NCI-H748 treated with DMSO at 0.1 percent for 48 hours (cell line): ENCODE measurements at places on chromosomes 12 and 14.

DNA sequence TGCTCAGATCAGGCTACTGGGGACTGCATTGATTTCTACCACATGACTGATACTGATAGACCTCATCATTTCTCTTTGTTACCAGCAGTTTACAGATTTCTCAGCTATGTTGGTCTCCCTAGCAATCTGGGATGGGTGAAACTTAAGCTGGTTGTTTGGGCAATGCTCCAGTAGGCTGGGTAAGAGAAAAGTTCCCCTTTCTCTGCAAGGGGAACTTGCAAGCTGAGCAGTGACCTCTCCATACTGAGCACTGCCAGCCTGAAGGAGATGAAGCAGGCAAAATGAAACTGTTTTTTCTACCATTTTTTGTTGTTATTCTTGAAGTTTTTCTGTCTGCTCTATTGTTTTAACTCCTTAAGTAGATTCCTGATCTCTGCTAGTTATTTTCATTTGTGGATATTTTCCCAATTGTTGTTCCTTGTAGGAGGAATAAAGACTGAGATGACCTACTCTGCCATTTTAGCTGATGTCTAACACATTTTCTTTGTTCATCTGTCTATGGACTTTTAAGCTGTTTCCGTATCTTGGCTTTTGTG lies 1.3 kb upstream of the OR4M1 start:
- no peak for DNase-seq

DNA sequence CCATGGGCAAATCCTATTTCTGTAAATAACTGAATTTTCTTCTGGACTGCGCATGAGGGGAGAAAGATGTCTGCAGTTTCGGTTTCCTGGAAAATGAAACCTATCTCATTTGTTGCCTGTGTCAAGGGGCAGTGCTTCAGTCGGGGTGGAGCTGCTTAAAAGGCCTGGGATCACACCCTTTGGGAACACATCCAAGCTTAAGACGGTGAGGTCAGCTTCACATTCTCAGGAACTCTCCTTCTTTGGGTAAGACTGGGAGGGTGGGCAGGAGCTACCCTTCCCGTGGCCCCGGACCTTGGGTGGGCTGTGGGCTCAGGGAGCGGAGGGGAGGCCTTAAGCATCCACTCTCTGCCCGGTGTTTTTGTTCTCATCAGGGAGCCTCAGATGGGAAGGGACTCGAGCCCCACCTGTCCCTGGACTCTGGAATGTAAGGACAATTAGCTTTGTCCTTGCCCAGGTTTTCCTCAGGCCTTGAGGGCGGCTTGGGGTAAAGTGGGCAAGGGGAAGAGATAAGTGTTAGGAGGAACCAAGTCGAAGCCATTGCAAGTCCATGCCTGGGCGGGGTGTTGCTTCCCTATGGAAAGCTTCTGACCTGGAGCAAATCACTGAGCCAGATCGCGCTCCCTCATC lies at the start of gene IFI27:
IFI27 (plus strand) TSS at position 185 of the 630 bp plus-strand sequence.
- no peak for DNase-seq

DNA sequence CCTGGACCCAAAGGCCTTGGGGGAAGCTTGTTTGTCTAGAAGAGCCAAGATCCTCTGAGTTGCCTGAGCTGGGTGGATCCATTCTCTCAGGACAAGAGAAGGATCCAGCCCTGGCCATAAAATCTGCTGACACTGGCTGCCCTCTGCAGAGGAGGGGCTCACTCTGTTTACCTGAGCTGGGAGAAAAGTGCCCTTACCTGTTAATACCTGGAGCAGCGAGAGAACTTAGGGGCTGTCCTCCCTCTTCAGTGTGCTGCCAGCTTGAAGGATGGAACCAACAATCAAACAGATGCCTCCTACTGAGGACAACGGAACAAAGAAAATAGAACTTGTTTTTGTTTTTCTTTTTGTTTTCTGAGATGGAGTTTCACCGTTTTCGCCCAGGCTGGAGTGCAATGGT lies 7.3 kb upstream of the KRT7 start:
- no peak for DNase-seq

GRCh38 chr12:60630796-60631195 lies 1035.0 kb downstream of the SLC16A7 start:
- no peak for DNase-seq

GRCh38 chr12:17954788-17955187 lies 135.2 kb downstream of the RERGL start:
- no peak for DNase-seq

- DNase-seq: peak; percentile 57
Observed at GRCh38 chr14:106610691-106611090, 1084.3 kb downstream of the TMEM121 start.

- DNase-seq: no peak
Observed at GRCh38 chr12:76883151-76883550, 4.3 kb upstream of the CSRP2 start.

GRCh38 chr12:121942145-121942718 lies 23.8 kb downstream of the CFAP251 start:
- no peak for DNase-seq

DNA sequence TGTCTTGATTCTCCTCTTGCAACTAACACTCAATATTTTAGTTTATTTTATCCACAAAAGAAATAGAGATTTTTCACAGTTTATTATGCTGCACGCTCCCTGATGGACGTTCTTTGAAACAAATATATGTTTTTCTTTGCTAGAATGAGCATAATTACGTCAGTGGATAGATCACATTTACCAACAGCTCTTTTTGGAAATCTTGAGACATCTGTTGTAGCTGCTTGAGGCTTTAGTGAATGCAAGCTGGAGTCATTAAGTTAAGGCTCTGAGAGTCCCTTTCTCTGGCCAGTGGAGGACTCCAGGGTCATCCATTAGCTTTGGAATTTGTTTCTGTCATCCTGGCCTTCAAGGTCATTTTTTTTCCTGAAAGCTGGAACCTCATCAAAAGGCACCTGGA lies 405.6 kb upstream of the TMEM132C start:
- no peak for DNase-seq

DNA sequence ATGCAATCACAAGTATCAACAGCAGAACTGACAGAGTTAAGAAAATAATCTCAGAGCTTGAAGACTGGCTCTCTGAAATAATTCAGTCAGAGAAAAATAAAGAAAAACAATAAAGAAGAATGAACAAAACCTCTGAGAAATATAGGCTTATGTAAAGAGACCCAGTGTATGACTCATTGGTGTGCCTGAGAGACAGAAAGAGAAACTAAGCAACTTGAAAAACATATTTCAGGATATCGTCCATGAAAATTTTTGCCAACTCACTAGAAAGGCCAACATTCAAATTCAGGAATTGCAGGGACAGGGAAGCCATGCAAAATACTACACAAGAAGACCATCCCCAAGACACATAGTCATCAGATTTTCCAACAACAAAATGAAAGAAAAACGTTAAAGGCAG lies 56.2 kb downstream of the APOBEC1 start:
- no peak for DNase-seq

GRCh38 chr14:31020834-31021575 lies 4.4 kb upstream of the AP4S1 start:
- no peak for DNase-seq

DNA sequence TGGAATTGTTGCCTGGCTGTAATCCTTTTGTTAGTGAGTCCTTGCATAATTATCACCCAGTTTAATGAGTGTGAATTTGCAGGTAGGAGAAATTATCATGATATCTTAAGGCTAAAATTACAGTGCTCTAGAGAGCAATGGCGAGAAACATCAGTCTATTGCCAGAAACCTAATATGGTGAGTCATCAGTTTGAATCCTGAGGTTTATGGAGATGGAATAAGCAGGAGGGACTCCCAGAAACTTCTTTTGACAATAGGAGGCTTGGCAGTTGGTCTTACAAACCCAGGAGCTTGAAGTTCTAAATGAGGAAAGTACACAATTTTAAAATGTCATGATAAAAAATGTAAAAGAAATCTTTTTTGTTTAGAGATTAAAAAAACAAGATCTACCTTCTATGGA lies 31.5 kb upstream of the CRADD start:
- DNase-seq: no peak

GRCh38 chr14:47674543-47675465 lies 601 bp downstream of the MDGA2 start:
- no peak for DNase-seq

GRCh38 chr14:93954900-93955849 lies 21.2 kb downstream of the ASB2 start:
- no peak for DNase-seq

GRCh38 chr14:73225496-73225895 lies 11.8 kb upstream of the PAPLN start:
- no peak for DNase-seq

GRCh38 chr14:101489092-101489760 lies 72.1 kb upstream of the DIO3 start:
- DNase-seq: no peak

GRCh38 chr12:51108136-51108535 lies 24.7 kb upstream of the CSRNP2 start:
- no peak for DNase-seq

DNA sequence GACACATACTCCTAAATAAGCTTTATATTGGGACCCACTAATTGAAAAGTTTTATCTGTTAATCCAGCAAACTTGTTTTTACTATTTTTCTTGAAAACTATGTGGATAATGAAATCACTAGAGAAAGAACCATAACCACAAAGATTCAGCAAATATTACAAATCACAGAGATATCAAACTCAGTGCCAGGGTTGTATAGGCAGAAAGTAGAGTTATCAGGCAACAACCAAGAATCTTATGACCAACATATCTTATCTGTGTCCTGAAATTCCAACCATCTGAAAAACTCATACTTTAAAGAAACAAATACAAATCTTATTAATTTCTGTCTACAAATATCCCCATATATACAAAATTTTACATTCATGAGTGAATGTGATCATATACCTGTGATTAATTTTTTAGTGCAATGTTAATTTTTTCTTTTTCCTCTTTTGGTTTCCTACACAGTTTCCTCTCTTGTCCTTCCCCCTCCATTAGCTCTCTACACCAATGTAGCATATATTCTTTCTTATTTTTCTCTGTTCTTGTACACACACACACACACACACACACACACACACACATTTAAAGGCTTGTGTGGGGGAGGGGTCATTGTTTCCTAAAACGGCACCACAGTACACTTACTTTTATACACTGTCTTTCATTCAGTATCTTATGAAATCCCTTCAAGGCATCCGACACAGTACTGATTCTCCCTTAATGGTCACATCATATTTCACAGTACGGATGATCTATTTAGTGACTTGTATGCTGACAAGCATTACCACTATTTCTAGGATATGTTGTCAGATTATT lies 18.6 kb downstream of the AMN1 start:
- DNase-seq: no peak

GRCh38 chr12:31772685-31773222 lies 43.9 kb upstream of the AMN1 start:
- no peak for DNase-seq

GRCh38 chr14:88189417-88190191 lies 133.5 kb downstream of the KCNK10 start:
- peak; percentile 95 for DNase-seq

GRCh38 chr14:76386944-76387782 lies 11.2 kb downstream of the ESRRB start:
- peak; percentile 57 for DNase-seq

DNA sequence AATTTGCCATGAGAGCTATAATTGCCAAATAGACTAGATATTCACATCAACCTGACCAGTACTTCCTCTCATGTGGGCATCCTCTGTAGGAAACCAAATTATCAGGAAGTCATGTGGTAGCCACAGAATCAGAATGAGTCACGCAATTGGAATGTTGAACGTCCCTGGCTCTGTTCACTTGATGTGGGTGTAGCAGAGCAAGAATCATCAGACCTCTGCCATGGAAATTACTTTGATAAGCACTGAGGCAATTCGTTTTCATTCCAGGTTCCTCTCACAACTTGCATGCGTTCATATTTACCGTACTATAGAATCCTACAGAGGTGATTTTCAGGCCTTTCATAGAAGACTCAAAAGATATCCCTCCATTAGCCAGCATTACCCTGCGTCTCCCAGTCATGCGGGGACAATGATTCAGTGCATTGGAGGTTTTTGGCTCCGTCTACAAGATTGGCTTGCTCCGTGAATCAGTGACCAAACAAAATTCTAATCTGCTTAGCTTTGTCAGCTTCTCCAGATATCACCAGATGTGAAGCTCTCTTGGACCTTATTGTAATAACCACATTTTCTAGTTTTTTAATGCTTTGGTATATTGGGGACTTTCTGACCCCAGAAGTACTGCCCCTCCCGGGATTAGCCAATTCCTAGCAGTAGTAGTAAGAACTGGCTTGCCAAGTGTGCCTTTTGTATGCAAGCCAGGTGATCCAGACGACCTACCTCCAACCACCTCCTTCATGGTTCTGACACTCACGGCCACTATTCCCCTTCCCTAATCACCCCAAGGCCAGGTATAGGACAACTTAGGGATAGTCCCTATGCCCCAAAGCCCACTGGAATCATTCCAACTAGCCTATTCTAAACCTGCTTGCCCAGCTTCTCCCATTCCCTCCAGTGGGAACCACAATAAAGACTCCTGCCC lies 133.4 kb downstream of the KICS2 start:
- no peak for DNase-seq

- DNase-seq: no peak
Observed at GRCh38 chr12:65948320-65949008, 124.2 kb downstream of the HMGA2 start.

- no peak for DNase-seq
Observed at GRCh38 chr12:130958557-130959140, 4.9 kb downstream of the ADGRD1 start.

DNA sequence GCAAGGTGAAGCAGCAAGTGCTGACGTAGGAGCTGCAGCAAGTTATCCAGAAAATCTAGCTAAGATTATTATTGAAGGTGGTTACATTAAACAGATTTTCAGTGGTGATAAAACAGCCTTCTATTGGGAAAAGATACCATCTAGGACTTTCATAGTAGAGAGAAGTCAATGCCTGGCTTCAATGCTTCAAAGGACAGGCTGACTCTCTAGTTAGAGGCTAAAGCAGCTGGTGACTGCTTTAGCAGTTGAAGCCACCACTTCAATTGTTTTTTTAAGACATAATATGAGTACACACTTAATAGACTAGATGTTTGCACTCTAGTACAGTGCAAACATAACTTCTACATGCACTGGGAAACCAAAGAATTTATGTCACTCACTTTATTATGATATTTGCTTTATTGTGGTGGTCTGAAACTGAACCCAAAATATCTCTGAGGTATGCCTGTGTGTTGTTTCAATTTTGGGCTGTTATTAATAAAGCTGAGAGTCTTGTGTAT lies 1026.9 kb upstream of the FOXG1 start:
- no peak for DNase-seq

GRCh38 chr12:93572712-93573551 lies 457 bp downstream of the SOCS2 start:
- DNase-seq: peak; percentile 18

DNA sequence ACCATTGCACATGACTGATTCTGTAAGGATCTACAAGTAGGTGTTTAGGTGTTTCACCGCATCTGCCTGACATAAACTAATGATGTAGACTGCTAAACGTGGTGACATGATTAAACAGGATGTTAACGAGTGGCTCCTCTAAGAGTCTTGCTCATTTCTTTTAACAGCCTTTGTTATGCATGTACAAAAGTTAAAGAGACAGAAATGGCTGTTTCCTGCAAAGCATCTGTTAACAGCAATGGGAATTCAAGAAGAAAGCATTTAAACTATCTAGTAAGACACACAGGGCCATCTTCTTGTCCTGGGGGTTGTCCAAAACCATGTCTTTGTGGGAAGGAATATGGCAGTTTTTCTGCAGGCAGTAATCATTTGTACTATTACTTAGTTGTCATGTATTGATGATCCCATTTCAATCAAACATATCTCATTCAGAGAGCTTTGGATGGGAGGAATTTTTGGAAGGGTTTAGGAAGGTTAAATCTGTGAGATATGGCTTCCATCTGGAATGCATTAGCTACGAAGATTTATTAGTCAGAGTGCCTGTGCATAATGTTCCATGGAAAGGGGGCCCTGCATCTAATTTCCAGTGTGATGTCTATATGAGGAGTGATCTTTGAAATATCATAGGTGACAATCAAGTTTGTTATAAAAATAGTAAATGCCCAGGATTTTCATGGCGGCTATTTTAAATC lies 495.1 kb downstream of the EGLN3 start:
- no peak for DNase-seq
